ENCODE measurements at places on chromosomes 3 and 15.

DNA sequence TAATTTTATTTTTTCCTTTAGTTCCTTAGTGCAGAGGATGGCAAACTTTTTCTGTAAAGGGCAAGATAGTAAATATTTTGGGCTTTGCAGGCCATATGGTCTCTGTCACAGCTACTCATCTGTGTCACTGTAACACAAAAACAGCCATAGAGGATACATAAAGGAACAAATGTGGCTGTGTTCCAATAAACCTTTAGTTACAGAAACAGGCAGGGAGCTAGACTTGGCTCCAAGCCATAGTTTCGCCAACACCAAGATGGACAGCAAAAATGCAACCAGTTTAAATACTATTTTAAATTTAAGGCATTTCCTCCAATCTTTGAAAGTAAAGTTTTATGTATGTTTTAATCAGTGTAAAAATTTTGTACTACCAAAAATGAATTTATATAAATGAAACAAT, 753.4 kb downstream of the FHIT start:
- DNase-seq: peak; percentile 35

- DNase-seq: no peak
These were observed 22.0 kb downstream of the KIF9 start for GRCh38 chr3:47260605-47261004.

GRCh38 chr3:23550402-23550801, 255.4 kb upstream of the UBE2E1 start:
- no peak for DNase-seq

DNA sequence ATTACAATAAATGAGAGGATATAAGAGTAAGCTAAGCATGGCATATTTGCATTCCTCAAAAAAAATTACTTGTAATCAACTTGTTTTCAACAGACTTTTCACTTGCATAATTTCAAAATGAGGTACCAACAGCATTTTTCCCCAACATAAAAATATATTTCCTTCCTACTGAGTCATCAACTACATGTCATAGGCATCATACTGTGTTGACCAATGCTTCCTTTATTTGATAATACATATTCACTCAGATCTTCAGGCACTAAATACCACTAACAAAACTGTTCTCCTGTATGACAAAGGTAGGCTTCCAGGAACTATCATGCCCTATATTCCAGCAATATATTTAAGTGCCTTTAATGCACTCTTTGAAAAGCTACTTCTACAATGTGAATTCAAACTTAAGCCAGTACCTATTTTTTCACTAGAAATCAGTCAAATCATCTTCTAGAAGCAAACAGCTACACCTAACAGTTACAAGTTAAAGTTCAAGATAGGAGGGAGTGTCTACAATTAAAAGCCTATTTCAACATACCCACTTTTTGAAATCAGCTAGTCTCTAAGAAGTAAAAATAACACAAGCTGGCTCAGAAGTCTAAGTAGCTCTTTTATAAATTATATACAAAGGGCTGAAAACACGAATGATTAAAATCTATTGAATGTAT, 11.3 kb downstream of the ADAM10 start:
- peak; percentile 36 for DNase-seq

- DNase-seq: no peak
These were observed 730.7 kb downstream of the SQOR start for GRCh38 chr15:46365572-46365971.

DNA sequence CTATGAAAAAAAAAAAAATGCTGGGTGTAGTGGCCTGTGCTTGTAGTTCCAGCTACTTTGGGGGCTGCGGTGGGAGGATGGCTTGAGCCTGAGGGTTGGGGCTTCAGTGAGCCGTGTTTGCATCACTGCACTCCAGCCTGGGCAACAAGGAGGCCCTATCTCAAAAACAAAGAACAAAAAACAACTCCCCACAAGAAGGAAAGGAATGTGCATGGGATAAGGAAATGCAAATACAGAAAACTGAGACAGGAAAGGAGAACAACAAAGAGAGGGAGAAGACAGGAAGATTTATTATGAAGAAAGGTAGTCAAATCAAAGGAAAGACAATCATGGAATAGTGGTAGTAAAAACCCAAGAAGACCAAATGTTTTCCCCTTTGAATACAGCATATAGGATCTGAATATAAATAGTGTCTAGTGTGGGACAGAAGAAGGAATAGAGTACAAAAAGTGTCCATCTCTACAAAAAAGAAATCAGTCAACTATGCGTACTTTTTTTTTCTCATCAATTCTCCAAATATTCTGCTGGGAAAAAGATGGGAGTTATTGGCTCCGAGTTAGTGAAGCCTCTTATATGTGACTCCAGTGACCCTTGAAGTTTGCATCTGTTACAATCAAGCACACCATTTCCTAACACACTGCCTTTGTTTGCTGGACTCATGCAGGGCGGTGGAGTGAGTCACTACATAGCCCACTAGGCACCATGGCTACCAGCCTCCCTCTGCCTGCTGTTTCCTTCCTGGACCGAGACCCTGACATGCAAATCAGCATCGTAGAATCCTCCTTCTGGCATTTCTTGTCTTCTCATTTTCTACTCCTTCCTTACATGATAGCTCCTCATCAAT, 101.2 kb upstream of the PTX3 start:
- DNase-seq: peak; percentile 66

GRCh38 chr15:82951472-82952157, 905 bp downstream of the HOMER2 start:
- no peak for DNase-seq

- peak; percentile 51 for DNase-seq
These were observed 267.7 kb downstream of the ZBTB20 start for GRCh38 chr3:114879059-114880031.

DNA sequence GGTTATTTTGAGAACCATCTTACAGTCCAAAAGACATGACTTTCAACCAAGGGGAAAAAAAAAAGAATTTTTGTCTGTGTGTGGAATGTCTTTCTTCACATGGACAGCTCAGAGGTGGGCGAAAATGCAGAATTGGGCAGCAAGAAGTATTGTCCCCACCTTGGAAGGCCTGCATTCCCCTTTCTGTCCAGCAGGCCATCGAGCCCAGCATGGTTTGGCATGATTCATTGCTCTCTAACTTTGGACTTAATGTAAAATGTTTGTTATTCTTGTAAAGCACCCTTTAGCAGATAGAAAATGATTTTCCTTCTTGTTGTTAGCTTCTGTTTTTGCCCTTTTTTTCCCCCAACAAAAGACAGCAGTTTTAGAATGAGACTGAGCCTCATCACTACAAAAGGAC, 12.4 kb downstream of the MYO1E start:
- DNase-seq: no peak

GRCh38 chr15:44145495-44145894, 49.6 kb downstream of the FRMD5 start:
- no peak for DNase-seq

- peak; percentile 72 for DNase-seq
These were observed 170.2 kb upstream of the TPRG1 start for GRCh38 chr3:189001559-189001958.

DNA sequence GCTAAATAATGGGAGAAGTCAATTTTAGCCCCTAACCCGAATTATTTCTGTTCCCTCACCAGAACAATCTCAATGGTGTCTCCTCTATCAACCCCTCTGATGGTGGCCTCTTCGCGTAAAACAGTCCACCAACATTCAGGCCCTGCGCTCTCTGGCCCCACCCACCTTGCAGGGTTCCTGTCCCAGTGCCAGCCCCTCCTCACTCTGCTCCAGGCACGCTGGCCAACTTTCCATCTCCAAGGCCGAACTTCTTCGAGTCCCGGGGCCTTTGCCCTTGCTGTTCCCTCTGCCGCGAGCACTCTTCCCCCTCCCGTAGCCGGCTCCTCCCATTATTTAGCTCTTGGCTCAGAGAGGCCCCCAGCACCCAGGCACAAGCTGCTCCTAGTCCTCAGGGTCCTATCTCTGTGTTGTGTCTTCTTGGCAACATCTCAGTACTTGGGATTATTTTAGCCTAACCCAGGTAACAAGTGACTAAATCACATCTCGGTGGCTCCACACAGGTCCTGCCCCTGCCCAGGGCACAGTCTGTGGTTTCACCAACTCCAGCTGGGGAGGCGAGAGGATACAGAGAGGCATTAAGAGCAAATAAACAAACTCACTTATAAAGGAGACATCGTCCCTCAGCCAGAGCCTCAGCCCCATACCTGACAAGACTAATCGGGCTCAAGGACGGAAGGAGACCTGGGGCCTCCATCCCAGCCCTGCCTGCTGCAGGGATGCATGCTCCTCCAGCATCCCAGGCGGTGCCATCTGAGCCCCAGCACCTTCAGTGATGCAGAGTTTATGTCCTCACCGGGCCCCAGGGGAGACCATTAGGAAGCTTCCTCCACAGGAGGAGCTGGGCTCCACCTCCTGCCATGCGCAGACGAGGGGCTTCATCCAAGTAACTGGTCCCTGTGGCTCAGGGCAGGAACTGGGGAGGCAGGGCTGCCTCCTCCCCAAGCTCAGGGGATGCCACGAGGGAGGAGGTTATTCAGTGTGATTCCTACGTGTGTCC, 19.7 kb upstream of the IQSEC1 start:
- DNase-seq: no peak

DNA sequence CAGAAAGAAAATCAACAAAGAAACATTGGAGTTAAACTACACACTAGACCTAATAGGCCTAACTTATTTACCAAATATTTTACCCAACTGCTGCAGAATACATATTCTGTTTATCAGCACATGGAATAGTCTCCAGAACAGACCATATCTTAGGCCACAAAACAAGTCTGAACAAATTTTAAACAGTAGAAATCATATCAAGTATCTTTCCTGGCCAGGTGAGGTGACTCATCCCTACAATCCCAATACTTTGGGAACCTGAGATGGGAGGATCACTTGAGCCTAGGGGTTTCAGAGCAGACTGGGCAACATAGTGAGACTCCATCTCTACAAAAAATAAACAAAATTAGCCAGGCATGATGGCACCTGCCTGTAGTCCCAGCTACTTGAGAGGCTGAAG, 18.1 kb upstream of the KPNA4 start:
- DNase-seq: peak; percentile 43

DNA sequence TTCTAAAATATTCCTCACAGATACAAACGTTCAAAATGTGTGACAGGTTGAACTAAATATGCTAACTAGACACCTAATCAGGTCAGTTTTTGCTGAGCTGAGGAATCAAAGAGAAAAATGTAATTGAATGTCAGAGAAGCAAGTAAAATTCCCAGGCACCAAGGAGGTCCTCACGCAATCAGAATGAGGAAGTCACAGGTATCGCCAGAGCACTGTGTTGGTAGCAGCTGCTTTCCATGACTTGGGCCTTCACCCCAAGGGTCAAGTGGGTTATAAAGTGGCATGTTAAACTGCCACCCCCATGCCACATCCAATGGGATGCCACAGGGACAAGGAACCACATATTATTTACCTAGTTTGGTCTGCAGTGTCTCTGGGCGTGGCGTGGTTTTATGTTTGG, 125.0 kb downstream of the TFG start:
- DNase-seq: no peak

- DNase-seq: no peak
These were observed 888.9 kb downstream of the SQOR start for GRCh38 chr15:46523701-46524100.

- no peak for DNase-seq
These were observed 13.2 kb downstream of the CCR5 start for GRCh38 chr3:46383951-46384330.

DNA sequence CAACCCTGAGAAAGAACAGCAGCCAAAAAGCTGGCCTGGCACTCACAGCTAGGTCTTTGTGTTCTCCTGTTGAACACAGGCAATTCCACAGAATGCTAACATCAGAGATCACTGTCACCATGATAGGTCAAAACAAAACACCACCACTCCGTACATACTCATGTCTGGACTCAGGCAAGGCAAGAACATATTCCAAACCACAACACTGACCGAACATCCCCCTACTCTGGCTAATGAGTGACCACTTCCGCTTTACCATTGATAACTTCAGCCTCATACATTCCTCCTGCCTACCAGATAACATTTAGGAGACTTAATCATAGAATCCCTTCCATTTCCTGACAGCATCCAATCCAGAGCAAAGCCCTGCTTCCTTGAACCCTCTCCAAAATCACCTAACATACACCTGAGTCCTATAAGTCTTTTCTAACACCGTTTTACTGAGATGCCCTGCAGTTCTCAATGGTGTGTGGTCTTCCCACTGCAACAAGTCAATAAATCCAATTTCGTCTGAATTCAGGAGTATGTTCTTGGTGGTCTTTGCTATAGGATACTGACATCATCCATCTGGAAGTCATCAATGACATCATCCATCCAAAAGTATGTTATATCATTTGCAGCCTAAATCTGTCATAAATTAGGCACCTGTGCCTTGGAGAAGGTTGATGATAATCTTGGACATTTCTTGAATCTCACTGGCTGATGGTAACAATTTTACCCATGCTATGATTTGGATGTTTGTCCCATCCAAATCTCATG, 23.7 kb downstream of the RIOX2 start:
- DNase-seq: no peak

- peak; percentile 54 for DNase-seq
These were observed 80.0 kb upstream of the SPATA16 start for GRCh38 chr3:173221010-173221409.

DNA sequence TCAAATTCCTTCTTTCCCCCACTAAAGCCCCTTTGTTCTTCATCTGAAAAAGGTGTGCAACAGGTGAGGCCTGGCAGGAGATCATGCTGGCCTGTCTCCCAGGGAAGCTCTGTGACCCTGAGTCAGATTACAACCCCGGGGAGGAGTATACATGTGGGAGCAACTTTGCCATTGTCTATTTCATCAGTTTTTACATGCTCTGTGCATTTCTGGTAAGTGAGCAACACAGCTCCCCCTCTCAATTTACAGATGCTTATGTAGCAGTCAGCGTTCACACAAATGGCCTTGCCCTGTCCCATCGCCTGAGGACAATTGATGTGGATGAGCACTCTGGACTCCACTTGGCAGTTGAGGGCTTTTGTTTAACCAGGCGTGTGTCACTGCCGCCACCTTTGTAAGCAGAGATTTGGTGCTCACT, 70.4 kb downstream of the CHDH start:
- peak; percentile 51 for DNase-seq

- DNase-seq: peak; percentile 10
These were observed 27.0 kb downstream of the SUCNR1 start for GRCh38 chr3:151900460-151900859.

- DNase-seq: peak; percentile 96
These were observed 28.8 kb upstream of the MAGEF1 start for GRCh38 chr3:184740509-184741258.

- DNase-seq: no peak
These were observed 198.7 kb upstream of the PFN2 start for GRCh38 chr3:150169330-150169940.

- no peak for DNase-seq
These were observed 84.7 kb downstream of the SQOR start for GRCh38 chr15:45719490-45719889.

GRCh38 chr15:92092289-92093105, 239.0 kb downstream of the SLCO3A1 start:
- DNase-seq: no peak

- DNase-seq: peak; percentile 66
These were observed 188.1 kb downstream of the BBX start for GRCh38 chr3:107710851-107711250.

GRCh38 chr3:64595253-64595694, 92.5 kb downstream of the ADAMTS9 start:
- peak; percentile 69 for DNase-seq
